ENCODE measurements at places on chromosomes 6 and 20.

DNA sequence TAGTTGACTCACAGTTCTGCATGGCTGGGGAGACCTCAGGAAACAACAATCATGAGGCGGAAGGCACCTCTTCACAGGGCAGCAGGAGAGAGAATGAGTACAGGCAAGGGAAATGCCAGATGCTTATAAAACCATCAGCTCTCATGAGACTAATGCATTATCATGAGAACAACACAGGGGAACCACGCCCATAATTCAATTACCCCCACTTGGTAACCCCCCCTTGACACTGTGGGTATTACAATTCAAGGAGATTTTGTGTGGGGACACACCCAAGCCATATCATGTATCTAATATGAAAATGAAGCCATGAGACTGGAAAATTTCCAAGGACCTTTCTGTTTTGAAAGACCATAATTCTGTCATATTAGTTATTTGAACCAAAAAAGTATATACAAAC is 342.4 kb upstream of the PLCB4 start:
- DNase-seq: no peak

DNA sequence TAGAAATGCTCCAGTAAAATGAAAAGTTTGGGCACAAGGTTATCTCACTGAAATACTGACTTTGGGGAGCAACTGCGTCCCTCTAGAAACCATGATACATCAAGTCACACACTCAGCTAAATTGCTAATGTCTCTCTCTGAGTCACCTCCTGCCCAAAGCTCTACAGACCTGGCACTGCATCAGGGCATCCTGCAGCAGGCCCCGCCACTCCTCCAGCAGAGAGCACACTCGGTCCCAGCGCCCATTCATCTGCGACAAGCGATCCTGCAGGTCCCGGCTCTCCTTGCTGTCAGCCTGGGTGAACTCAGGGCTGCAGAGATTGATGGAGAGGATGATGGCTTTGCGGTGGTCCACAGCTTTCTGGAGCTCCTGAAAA is 329.0 kb downstream of the ESR1 start:
- no peak for DNase-seq

DNA sequence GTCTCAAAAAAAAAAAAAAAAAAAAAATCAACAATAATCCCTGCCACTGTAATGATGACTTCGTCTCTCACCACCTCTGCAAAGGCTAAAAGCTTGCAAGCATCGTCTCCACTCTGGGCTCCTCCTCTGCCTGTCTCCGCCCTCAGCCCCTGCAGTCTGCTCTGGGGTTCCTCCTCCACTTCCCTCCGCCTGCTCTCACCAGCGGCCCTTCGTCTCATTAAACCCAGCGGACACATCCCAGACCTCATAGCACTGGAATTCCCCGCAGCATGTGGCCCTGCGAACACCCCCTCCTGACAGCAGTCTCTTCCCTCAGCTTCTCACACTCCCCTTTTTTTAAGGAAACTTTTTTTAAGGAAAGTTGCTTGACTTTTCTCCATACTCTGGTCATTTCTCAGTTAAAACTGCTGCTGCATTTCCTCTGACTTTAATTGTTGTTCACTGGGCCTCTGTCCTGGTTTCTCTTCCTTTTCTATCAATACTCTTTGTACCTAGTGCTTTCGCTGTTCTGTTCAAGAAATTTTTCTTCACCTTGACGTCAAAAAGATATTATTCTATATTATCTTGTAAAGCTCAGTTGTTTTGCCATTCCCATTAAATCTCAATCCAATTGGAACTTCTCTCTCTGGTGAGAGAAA is 70.9 kb upstream of the PLEKHG1 start:
- DNase-seq: no peak

DNA sequence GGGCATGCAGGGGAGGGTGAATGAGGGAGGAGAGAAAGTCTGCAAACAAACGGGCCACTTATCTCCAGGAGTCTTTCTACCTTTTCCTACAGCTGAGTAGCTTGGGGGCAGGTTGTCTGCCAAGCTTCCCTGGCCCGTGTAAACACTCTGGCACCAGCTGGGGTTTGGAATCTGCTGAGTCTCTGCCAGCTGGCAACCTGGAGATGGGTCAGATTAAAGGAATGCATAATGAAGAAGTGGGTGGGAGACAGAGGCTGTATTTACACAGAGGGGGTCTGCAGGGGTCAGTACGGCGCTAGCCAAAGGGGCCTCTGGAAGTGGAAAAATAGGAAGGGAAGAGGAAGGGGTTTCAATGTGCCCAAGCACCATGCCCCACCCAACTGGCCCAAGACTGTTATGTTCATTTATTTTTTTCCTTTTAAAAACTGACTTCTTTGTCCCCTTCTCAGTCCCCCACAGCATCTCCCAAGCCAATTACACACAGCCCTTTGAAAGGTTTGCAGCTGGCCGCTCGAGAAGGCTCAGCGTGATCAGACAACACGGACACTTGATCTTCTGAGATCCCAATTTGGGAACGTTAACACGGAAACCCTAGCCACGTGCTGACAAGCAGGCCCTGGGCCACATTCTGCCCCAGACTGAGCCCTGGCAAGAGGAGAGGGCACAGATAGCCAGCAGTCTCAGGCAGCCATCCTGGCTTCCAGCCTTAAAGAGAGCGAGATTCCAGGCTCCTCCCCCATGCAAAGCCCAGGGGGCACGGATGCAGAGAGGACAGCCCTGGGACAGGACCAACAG is 25.2 kb downstream of the TRAM2 start:
- peak; percentile 81 for DNase-seq

DNA sequence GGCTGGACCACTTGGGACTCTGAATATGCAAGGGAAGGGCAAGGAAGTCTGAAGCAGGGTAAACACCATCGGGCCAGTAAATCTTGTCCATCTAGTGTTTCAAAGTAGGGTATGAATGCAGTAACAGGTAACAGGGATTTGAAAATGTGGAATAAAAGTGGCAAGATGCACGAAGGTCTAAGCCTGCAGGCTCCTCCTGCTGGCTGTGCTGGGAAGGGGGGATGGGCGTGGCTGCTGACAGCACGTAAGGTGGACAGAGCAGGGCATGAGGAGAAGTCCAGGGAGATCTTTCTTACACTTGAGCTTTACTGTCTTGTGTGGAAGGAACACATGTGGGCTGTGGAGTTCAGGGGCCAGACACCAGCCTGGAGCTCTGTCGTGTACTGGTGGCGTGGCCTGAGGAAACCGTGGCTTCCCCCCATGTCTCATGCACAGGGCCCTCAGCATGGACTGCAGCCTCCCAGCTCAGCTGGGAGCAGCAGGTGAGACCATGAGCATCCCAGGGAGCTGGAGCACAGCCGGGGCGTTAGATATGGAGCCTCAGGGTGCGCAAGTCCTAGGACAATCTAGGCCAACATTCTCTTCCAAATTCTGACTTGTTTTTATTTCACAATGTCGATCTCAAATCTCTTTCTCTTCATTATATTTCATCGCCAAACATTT is 84.5 kb downstream of the SLC22A23 start:
- DNase-seq: no peak

GRCh38 chr20:14860410-14860814 is 523.0 kb upstream of the FLRT3 start:
- no peak for DNase-seq

- DNase-seq: no peak
These were observed 144.8 kb upstream of the LAMA2 start for GRCh38 chr6:128738112-128738511.

- peak; percentile 69 for DNase-seq
These were observed 24.1 kb downstream of the ATXN1 start for GRCh38 chr6:16736856-16737775.

- no peak for DNase-seq
These were observed 1.5 kb downstream of the FOXS1 start for GRCh38 chr20:31843881-31844280.

DNA sequence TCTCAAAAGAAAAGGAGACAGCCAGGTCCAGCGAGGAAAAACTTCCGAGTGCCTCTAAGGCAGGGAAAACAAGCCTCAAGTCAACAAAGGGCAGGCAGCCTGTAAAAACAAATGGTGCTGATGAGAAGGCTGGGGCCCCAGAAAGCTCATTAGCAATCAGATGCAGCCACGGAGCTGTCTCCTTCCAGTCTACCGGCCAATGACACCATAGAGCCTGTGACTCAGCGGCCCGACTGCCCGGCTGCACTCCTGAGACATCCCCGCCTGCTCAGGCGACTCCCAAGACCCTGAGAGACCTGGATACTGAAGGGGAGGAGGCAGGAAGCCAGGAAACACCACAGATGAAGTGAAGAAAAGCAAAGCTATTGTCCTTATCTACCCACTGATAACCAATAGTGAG is 120.1 kb upstream of the HDDC2 start:
- no peak for DNase-seq

DNA sequence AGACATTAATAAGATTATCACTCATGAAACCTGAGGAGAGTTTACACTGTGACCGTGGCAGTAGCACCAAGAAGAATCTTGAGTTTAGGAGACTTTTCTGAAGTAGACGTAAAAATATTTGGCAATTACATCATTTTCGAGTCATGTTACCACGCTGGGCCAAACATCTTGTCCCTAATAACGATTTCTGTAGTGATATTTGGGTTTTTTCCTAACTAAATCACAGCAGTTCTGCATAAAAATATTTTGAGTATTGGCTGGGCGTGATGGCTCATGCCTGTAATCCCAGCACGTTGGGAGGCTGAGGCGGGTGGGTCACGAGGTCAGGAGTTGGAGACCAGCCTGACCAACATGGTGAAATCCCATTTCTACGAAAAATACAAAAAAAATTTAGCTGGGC is 262.4 kb downstream of the PHF3 start:
- no peak for DNase-seq

DNA sequence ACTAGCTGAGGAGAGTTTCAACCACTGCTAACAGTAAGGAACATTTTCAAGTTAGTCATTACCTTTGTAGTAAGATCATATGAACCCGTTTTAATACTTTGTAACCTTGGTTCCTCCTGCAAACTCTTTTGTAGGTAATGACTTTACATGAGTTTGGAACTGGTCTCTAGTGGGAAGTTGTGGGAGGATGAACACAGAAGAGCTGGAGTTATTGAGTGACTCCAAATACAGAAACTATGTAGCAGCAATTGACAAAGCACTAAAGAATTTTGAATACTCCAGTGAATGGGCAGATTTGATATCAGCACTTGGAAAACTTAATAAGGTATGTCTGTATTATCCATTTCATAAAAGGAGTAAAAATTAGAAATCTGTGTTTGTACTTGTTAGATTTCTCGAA is 29.3 kb downstream of the DOP1A start:
- peak; percentile 29 for DNase-seq

DNA sequence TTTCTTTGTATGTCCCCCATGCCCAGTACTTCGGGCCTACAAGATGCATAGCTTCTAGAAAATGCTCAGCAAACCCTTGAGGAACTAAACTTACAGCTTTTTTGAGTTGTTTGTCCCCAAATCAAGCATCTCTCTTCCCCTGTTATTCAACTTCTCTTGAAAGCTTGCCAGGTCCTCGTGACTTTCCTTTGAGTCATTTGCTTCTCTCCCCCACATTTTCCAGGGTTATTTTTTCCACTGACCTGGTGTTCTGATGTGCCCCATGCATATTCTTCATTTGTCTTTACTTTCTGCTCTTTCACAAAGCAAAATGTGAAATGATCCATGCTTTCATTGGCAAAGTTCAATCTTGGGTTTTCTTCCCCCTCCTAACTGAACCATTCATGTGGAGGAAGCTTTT is 204.8 kb downstream of the TFAP2A start:
- DNase-seq: peak; percentile 71

GRCh38 chr6:142478117-142478516 is 176.3 kb downstream of the ADGRG6 start:
- peak; percentile 24 for DNase-seq

DNA sequence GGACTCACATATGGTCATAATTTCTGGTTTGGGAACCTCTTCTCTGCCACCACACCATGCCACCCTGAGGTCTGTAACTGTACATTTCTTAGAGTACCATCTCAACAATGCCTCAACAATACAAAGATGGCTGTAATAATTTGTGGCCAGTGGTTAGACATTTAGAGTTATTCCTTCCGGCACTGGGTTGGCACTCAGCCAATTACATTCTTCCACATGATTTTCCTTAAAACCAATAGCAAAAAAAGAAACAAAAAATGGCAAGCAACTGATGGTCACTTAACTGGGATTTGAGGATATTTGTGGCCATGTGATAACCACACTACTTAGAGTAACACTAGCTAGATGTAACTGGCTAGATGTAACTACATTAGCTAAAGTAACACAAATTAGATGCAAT is 79.9 kb downstream of the SEL1L2 start:
- no peak for DNase-seq

- DNase-seq: no peak
These were observed 167.1 kb downstream of the LAMA2 start for GRCh38 chr6:129050086-129050485.

GRCh38 chr6:163902993-163903392 is 488.5 kb downstream of the QKI start:
- no peak for DNase-seq

DNA sequence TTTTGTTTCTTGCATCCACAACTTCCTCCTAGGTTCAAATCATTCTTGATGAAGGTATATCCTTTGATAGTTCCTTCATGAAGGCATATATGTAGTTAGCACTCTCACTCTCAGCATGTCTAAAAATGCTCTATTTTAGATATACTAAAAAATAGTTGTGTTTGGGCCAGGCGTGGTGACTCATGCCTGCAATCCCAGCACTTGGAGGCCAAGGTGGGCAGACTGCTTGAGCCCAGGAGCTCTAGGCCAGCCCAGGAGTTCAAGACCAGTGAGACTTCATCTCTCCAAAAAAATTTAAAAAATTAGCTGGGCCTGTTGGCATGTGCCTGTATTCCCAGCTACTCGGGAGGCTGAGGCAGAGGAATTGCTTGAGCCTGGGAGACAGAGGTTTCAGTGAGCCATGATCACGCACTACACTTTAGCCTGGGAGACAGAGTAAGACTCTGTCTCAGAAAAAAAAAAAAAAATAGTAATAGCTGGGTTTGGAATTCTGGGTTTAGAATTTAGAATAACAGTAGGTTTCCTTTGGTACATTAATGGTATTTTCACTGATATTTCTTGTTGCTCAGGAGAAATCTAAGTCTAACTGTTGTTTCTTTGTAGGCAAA is 7.0 kb downstream of the SERAC1 start:
- DNase-seq: peak; percentile 70

GRCh38 chr20:23027721-23028120 is 7.4 kb upstream of the SSTR4 start:
- no peak for DNase-seq

DNA sequence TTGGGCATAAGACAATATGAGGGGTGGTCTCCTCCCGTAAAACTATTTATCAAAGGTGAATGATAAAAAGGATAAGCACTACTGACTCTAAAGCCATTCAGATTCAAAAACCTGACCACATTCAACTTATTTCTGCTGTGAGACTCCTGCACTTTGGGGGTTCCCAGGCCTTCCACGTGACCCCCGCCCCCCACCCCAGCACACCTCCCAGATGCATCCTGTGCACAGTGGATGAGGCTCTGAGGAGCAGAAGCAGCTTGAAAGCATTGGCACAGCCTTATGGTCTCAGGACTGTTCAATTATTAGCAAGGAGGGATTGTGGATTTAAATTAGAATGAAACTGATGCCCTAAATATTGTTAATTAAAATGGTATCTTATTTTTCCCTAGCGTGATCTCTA is 55.1 kb upstream of the SAMD5 start:
- DNase-seq: no peak

DNA sequence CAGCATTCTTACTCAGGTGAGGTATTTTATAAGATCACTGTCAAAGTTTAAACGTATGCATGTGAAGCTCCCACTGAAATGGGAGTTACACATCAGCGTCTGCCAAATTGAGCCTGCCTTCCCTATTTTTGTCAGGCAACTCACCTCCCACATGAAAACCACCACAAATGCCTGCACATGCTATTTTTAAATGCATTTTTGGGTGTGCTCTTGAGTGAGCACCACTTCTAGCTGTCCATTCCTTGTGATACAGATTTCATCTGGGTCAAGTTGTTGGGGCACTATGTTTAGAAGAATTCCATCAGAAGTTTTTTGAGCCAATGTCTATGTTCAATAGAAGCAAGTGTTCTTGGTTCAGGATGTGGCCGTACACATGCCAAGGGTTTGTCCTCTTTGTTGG is 71.7 kb upstream of the RIPPLY2 start:
- DNase-seq: no peak
